ENCODE measurements at places on chromosomes 16 and 17.

- DNase-seq: no peak
These were observed 11.9 kb upstream of the KRT20 start for GRCh38 chr17:40896916-40897455.

GRCh38 chr17:59510611-59511010 is 54.8 kb upstream of the DHX40 start:
- no peak for DNase-seq

- no peak for DNase-seq
These were observed 83.6 kb downstream of the C16orf78 start for GRCh38 chr16:49457196-49457595.

GRCh38 chr16:81879625-81880024 is 100.5 kb downstream of the PLCG2 start:
- no peak for DNase-seq

GRCh38 chr16:24174504-24174903 is 81.6 kb upstream of the CACNG3 start:
- no peak for DNase-seq

DNA sequence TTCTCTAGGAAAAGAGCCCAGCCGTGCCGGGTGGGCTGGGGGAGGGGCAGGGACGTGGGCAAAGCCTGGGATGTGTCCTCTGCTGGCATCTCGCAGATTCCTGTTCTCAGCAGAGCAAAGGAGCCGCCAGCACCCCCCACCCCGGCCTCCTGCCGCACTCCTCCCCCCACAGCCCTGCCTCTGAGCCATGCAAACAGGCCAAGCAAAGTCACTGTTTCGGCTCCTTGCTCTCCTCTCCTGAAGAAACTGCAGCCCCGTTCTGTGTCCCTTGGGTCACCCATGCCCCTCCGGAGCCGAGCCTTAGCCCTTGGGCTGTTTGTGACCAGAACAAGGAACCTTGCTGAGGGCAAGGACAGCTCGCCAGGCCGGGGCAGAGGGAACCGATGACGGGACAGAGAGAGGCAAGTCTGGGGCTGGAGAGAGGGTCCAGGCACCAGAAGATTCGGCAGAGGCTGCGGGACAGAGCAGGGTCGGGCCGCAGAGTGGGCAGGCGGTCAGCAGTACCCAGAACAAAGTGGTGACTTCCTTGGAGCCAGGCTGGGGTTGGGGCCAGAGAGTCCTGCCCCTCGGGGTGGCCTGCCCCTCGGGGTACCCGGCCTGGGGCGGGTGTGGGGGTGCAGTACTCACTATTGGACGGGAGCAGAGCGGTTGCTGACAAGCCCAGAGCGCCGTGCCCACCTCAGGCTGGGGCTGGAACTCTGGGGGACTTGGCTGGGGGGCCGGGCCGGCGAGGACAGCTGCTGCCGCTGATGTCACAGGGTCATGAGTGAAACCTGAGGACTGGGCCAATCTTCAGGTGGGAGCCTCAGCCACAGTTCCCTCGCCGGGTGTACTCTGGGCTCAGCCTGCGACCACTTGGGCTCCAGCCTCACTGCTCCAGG is 9.2 kb upstream of the PRR29 start:
- no peak for DNase-seq

- DNase-seq: no peak
These were observed 18.8 kb upstream of the NOS2 start for GRCh38 chr17:27819145-27819544.

GRCh38 chr17:16940116-16940881 is 31.6 kb downstream of the TNFRSF13B start:
- no peak for DNase-seq

- no peak for DNase-seq
These were observed 20.3 kb downstream of the LITAF start for GRCh38 chr16:11566398-11566797.

DNA sequence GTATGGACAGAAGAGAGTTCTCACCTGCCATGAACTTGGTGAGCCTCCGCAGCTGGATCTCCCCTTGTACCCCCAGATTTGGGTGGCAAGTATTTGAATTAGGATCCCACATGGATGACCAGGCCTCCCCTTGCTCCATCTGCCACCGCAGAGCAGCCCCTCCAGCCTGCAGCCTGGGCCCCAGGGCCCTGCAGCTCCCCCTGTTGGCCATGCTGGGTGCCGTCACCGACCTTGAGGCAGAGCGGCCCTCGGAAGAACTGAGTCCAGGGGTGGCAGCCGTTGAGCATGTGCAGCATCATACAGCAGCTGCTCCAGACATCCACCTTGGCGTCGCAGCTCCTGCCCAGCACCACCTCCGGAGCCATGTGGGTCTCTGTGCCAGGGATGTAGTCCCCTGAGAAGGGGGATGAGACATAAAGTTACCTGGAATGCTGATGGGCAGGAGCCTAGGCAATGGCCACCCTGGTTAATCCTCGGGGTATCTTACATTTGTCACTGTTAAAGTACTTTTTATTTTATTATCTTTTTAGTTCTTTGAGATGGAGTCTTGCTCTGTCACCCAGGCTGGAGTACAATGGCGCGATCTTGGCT is 9.0 kb upstream of the SPATA32 start:
- peak; percentile 21 for DNase-seq

DNA sequence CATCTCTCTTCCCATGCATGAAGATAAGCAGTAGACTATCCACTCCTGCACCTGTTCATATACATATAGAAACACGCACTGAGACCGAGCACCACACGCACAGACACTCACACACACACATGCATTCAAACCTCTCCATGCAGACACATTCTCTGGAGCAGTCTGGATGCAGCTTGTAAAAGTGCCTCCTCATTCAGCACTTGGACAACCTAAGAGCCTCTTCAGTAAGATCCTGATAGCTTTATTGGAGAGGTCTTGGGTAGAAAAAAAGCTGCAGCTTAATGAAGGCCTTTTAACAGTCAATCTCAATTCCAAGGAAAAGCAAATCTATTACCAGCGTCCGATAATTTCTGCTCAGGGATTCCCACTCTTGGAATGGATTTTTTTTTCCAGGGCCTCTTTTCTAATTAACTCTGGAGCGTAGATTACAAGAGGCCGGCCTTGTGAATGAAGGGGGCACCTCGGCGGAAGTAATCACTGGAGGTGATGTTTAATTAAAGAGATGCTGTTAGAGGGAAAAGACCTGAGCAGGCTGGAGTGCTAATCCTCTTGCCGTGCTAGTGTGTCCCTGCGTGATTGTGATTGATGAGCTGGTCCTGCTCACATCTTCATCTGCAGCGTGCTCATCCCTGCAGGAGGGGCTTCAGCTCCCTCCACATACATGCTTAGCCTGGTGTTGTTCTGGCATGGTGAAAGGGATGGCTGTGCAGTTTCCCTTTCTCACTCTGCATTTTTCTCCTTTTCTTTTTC is 155.1 kb downstream of the RBFOX1 start:
- no peak for DNase-seq

GRCh38 chr16:11098601-11099390 is 154.4 kb downstream of the CLEC16A start:
- DNase-seq: no peak

- DNase-seq: no peak
These were observed 496.7 kb upstream of the RBFOX1 start for GRCh38 chr16:6835941-6836340.

GRCh38 chr17:75753514-75754377 is 11.2 kb downstream of the GALK1 start:
- DNase-seq: peak; percentile 56

DNA sequence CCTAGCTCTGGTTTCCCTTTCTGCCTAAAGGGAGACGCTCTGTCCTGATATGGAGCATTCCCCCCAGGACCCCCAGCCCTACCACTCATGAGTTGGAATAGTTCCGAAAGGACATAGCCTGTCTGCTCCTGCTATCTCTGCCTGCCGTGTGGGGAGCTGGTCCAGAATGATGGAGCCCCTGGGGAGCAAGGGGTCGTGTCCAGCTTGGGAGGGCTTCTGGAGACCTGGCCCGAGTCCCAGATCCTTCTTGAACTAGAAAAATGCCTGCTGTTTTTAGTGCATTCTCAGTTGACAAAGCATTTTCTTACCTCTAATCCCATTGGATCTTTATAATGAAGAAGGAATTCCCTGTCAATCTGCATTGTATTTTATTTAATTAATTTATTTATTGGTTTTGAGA is 9.1 kb upstream of the GRN start:
- DNase-seq: no peak

DNA sequence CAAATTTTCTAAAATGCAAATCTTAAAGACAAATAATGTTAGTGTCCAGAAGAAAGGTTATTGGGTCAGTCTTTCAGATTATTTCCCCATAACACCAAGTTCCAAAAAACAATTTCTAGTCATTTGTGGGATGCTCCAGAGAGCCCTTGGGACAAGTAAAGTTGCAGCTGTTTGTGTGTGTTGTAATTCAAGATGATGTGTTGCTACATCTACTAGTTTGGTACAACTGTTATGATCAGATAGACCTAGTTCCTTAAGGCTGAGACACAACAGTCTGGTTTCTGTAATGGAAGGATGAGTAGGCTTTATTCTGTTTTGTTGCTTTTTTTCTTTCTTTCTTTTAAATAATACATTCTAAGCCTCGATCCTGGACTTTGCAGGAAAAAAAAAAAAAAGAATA is 41.9 kb downstream of the PIGL start:
- no peak for DNase-seq

GRCh38 chr17:40535924-40536294 is 29.4 kb downstream of the CCR7 start:
- no peak for DNase-seq

GRCh38 chr16:56931892-56932720 is at the start of gene HERPUD1:
Gene HERPUD1 (plus strand): TSS chr16:56932142. CDS start chr16:56932245, 103 bp downstream.
- peak; percentile 97 for DNase-seq
